ENCODE measurements at places on chromosomes 2 and 18.
A peak's percentile ranks its signal among the peaks of the same experiment; 100 is the strongest.

DNA sequence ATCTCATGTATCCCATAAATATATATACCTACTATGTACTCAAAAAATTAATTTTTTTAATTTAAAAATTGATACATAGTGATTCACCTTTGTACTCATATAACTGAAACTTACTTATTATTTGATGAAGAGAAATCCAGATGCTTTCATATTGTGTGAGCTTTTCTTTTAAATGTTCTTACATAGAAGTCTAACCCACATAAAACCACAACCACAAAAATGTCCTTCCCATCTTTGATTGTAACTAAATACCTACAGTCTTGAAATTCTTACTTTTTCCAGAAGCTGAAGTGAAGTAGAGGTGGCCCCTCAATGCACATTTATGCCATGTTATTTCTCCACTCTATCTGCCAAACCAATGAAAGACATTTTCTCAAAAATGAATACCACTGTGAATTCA, 117.9 kb upstream of the COL5A2 start:
- H3K27me3 ChIP-seq = no peaks in the 10 kb centered on the region
- H3K4me1 ChIP-seq = no peaks in the 10 kb centered on the region
- no peak for DNase-seq
- H3K4me3 ChIP-seq = no peak overlapping the region
- H3K36me3 ChIP-seq = no peaks in the 10 kb centered on the region

DNA sequence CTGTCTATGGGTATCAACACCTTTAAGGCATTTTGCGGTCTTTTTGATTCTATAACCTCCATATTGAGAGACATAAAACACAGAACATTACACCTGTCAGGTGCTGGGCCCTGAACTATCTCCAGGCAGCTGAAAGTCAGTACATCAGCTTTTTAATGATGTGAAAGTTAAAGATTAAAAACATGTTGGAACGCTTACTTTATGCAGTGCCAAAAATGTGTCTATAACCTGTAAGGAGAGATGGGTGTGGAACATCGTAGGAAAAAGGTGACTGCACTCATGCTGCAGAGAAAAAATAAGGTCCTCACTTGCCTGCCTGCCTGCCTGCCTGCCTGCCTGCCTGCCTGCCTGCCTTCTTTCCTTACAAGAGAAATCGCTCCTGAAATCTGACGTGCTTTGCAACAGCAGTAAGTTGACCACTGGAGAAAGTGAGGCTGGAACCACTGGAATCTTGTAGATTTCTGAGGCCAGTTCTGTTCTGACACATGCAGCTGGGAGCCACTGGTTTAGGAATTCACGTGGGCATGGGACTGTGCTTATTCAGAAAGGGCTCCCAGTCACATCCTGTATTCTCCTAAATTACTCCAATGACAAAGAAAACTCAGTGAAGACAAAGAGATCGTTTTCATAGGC, 34.1 kb downstream of the BCL11A start:
- peaks cover 5% of the 10 kb centered on the region for H3K27me3 ChIP-seq
- H3K4me3 ChIP-seq = no peak overlapping the region
- H3K27ac ChIP-seq = peak overlapping the region; percentile 62
- peaks cover 3% of the 10 kb centered on the region for H3K36me3 ChIP-seq
- peaks cover 47% of the 10 kb centered on the region for H3K4me1 ChIP-seq

GRCh38 chr2:223936862-223937326, 8.2 kb downstream of the WDFY1 start:
- no peak for DNase-seq
- peaks cover 4% of the 10 kb centered on the region for H3K36me3 ChIP-seq
- peaks cover 23% of the 10 kb centered on the region for H3K4me1 ChIP-seq
- peaks cover 3% of the 10 kb centered on the region for H3K27me3 ChIP-seq
- H3K4me3 ChIP-seq = no peak overlapping the region
- peak overlapping the region; percentile 39 for H3K27ac ChIP-seq

DNA sequence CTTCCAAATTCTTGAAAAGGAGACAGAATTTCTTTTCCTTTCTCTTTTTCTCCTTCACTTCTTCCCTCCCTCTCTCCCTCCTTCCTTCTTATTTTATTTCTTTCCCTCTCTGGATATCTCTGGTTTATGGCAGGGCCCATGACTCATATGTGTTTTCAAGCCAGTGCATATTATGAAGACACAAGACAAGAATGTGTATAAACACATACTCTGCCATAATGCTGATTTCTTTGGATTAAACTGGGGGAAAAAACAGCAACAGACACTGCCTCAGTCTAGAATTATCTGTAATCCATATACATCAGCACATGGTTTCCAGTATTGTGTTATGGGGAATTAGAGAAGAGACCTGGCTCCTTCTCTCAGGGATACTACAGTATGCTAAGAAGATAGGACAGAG, 82.8 kb upstream of the CPO start:
- no peak overlapping the region for H3K27ac ChIP-seq
- no peaks in the 10 kb centered on the region for H3K36me3 ChIP-seq
- peaks cover 8% of the 10 kb centered on the region for H3K4me1 ChIP-seq
- no peak for DNase-seq

DNA sequence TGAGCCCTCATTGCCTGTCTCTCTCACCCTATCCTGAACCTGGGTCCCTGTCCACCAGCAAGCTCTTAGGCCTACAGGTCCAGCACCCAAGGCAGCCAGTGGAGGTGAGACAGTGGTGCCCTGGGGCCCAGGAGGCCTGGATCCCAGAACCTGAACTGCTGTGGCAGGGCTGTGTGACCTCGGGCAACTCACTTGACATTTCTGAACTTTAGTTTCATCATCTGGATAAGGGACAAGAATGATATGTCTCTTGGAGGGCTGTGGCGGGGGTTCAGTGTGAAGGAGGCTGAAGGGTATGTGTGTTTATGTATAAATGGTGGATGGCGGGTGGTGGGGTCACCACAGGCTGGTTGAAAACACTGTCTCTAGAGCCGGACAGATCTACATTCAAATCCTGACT, 10.9 kb downstream of the CIB4 start:
- no peak overlapping the region for H3K4me3 ChIP-seq
- peaks cover 4% of the 10 kb centered on the region for H3K4me1 ChIP-seq
- no peaks in the 10 kb centered on the region for H3K36me3 ChIP-seq
- H3K27ac ChIP-seq = no peak overlapping the region

DNA sequence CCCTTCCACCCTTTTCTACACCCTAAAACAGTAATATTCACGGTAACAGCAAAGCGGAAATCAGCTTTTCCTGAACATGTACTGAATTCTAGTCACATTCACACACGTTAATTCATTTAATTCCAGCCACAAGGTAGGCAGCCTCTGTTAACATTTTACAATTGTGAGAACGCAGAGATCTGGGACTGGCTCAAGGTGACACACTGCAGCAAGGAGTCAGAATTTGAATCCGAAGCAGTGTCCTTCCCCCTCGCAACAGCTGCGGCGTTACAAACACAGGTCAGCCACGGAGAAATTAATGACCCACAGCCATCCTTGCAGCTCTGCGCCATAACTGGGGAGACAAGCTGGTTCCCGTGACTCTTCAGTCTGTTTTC, 818 bp upstream of the SLC20A1 start:
- peak overlapping the region; percentile 87 for H3K27ac ChIP-seq
- peak overlapping the region; percentile 93 for H3K4me3 ChIP-seq
- peaks cover 73% of the 10 kb centered on the region for H3K4me1 ChIP-seq
- no peak for DNase-seq

DNA sequence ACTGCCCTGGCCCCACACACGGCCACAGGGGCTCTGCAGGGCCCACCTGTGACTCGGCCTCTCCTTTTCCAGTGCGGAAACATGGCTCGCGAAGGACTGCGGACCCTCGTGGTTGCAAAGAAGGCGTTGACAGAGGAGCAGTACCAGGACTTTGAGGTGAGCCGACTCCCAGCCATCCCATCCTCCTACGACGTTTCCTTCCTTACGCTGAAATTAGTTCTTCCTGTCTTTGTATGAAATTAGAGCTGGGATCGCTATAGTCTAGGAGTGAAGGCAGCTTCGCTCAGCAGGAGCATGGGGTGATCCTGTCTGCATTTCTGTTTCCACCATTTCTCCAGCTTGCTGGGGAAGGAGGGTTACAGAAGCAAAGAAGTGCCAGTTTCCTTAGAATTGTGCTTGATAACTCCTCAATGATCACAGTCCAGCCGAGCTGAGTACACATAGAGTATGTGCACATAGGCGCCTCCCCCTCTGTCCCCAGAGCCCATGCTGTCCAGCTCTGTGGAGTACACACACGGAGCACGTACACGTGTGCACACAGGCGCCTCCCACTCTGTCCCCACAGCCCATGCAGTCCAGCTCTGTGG, 59.1 kb upstream of the NFATC1 start:
- H3K36me3 ChIP-seq = peaks cover 29% of the 10 kb centered on the region
- peaks cover 11% of the 10 kb centered on the region for H3K27me3 ChIP-seq
- DNase-seq = no peak
- H3K27ac ChIP-seq = peak overlapping the region; percentile 81
- H3K4me3 ChIP-seq = peak overlapping the region; percentile 76
- peaks cover 36% of the 10 kb centered on the region for H3K4me1 ChIP-seq

GRCh38 chr2:142165790-142166189, 35.0 kb upstream of the LRP1B start:
- no peaks in the 10 kb centered on the region for H3K27me3 ChIP-seq
- H3K36me3 ChIP-seq = no peaks in the 10 kb centered on the region
- H3K4me1 ChIP-seq = no peaks in the 10 kb centered on the region
- H3K4me3 ChIP-seq = no peak overlapping the region

GRCh38 chr18:28961669-28962228, 784.8 kb upstream of the CDH2 start:
- H3K4me1 ChIP-seq = peaks cover 4% of the 10 kb centered on the region
- H3K4me3 ChIP-seq = no peak overlapping the region
- H3K36me3 ChIP-seq = no peaks in the 10 kb centered on the region
- no peak overlapping the region for H3K27ac ChIP-seq
- peak; percentile 47 for DNase-seq

DNA sequence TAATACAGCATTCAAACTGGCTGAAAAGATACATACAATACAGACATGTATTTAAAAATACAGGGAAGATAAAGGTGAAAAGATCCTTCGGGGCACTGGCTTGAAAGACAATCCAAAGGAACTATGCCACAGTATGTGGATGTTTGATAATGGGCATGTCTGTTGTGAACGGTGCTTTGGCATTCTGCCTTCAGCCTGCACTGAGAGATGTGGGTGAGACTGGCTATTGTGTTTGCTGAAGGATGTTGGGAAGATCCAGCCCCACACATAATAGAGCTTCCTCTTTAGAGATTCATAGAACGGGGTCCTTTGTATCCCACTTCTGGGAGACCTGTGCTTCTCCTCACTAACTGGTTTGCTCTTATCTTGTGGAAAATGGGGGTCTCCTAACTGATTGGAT, 65.1 kb upstream of the CXCR4 start:
- H3K27me3 ChIP-seq = peaks cover 1% of the 10 kb centered on the region
- DNase-seq = no peak
- H3K4me1 ChIP-seq = peaks cover 34% of the 10 kb centered on the region
- no peak overlapping the region for H3K27ac ChIP-seq

DNA sequence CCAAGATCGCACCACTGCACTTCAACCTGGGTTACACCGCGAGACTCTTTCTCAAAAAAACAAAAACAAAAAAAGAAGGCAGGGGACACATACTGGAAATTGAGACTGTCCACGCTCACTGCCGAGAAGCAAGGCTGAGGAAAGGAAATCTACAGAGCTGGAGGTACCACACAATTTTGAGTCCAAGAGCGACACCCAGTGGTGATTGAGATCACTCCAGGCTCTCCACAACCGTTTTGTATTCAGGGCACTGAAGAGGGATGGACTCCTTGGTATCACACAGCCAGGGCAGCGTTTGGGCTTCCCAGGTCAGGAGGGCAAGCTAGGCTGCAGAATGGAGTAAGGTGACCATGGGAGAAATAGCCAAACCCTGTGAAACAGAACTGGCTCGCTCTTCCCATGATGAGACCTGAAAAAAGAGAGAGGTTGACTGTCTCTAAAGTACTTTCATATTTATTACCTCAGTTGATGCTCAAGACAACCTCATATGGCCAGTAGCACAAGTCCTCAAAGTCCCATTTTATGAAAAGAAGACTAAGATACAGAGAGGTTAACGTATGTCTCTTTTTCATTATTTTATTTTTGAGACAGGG, 74.5 kb upstream of the YPEL5 start:
- DNase-seq = peak; percentile 80
- no peak overlapping the region for H3K27ac ChIP-seq
- no peaks in the 10 kb centered on the region for H3K4me1 ChIP-seq
- H3K4me3 ChIP-seq = no peak overlapping the region
- H3K36me3 ChIP-seq = no peaks in the 10 kb centered on the region

DNA sequence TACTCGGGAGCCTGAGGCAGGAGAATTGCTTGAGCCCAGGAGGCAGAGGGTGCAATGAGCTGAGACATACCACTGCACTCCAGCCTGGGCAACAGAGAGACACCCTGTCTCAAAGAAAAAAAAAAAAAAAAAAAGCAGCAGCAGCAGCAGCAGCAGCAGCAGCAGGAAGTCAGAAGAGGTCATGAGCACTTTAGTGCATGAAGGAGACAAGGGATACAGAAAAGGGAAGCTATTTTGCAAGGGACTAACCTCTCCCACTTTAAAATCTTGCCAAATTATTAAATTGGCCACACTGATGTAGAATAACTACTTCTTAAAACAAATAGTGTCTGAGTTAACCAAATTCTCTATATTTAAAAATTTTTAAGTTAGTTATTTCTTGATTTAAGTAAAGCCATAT, 113.4 kb upstream of the PDE1A start:
- DNase-seq = no peak
- peaks cover 16% of the 10 kb centered on the region for H3K4me1 ChIP-seq
- no peak overlapping the region for H3K4me3 ChIP-seq
- no peaks in the 10 kb centered on the region for H3K36me3 ChIP-seq

GRCh38 chr2:18910843-18911242, 321.5 kb upstream of the NT5C1B start:
- H3K4me1 ChIP-seq = peaks cover 14% of the 10 kb centered on the region
- no peaks in the 10 kb centered on the region for H3K27me3 ChIP-seq
- no peak overlapping the region for H3K27ac ChIP-seq
- no peak for DNase-seq

GRCh38 chr2:220001751-220002150, 374.3 kb downstream of the SLC4A3 start:
- no peak for DNase-seq
- H3K36me3 ChIP-seq = no peaks in the 10 kb centered on the region
- no peak overlapping the region for H3K27ac ChIP-seq

DNA sequence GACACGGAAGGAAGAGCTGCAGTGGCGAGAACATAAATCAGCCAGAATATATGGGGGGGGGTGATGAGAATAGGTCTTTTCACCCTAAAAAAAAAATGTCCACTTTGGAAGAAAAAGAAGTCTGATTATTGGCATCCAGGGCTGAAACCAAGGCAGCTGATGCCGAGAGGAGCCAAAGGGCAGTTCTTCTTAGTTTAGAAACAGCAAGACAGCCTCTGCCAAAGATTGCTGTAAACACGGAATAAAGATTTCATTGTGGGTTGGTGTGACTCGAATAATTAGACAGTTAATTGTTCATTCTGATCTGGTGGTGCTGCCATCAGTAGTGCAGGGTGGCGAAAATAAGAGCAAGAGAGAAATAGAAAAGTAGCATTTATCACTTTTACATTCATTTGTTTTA, 3.5 kb downstream of the CDH20 start:
- H3K4me3 ChIP-seq = no peak overlapping the region
- no peaks in the 10 kb centered on the region for H3K36me3 ChIP-seq
- H3K27me3 ChIP-seq = peaks cover 14% of the 10 kb centered on the region
- H3K27ac ChIP-seq = no peak overlapping the region
